Frontal cortex (tissue), 4 donors: ENCODE measurements at places on chromosomes 7 and 10.

- no peak for DNase-seq
Observed at GRCh38 chr10:99364125-99364524, 35.0 kb downstream of the CNNM1 start.

DNA sequence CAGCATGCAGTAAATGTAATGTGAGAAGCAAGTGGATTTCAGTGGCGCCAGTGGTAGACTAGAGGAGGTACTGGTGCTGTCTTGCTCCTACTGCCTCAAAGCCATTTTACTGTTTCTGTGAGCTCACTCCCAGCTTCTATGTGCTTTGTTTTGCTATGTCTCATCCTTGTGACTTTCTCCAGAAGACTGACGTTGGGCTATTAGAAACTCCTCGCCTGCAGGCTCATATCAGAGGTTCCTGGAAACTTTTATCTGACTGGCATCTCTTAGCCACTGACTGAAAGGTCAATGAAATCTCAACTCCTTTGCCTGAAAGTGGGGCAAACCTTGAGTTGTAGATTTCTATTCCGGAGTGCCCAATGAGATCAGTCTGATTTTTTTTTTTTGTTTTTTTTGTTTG lies 66.4 kb upstream of the SORCS1 start:
- DNase-seq, result no peak

GRCh38 chr10:8398771-8399170 lies 344.3 kb downstream of the GATA3 start:
- DNase-seq, result no peak

GRCh38 chr10:43079856-43080255 lies 3.0 kb downstream of the RET start:
- DNase-seq, result no peak
